AG08395 (cell line): ENCODE measurements at places on chromosomes 1 and 21.

- no peak for DNase-seq
These were observed 209.0 kb downstream of the DYRK1A start for GRCh38 chr21:37575580-37575979.

DNA sequence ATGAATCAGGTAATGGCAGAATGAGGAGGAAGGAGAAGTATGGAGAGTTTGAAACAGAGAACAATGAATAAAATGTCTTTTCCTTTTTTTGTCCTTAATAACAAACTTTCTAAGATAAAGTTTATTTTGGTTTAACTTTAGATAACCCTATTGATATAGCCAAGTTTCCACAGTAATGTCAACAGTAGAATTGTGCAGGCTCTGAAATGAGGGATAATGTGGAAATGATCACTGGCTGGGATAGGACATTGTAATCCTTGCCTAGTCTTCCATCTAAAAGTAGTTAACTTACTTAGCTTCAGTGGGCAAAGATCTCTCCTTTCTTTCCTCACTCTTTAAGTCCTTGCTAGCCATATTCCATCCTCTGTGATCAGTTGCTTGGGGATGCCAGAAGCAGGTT, 52.8 kb downstream of the NTMT2 start:
- no peak for DNase-seq

DNA sequence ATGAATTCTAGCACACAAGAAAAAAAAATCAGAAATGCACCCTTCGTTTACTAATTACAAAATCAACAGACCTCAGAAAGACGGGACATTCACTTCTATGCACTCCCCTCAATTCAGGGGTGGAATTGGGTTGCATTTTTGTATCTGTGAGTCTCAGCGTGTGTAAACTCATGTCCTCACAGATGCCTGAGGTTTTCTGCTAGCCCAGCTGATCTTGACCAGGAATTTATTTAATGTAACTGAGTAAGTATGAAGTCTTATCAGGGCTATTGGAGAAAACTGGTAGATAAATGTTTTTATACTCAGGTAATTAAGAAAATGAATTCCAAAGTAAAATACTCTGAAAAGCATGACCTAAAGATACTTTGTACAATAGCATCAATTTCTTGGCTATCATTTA, 167.7 kb downstream of the RUNX1 start:
- DNase-seq = peak; percentile 47

- no peak for DNase-seq
These were observed 271.8 kb downstream of the BRINP2 start for GRCh38 chr1:177442584-177442983.

DNA sequence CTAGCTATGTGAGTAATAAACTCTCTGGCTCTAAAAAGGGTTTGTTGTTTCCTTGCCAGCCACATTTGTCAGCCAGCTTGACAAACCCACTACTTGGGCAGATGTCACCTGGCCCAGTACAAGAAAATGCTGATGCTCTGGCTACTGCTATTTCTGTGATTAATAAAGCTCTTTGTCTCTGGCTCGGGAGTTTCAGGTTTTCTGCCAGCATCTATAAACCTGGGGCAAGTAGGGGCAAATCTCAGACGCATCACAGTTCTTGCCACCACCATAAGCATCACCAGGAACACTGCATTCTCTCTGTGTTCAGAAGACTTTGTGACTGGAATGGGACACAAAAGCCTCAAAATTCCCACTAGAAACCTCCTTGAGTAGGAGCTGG, 2.5 kb downstream of the ITLN2 start:
- no peak for DNase-seq

- peak; percentile 64 for DNase-seq
These were observed 12.8 kb downstream of the DYNLT5 start for GRCh38 chr1:66764994-66765578.

GRCh38 chr1:198968866-198969265, 330.0 kb downstream of the PTPRC start:
- DNase-seq = no peak

GRCh38 chr1:21818656-21819055, 6.6 kb downstream of the LDLRAD2 start:
- DNase-seq = peak; percentile 91

- no peak for DNase-seq
These were observed 110.8 kb downstream of the PLPP3 start for GRCh38 chr1:56468518-56468917.
